ENCODE measurements at places on chromosomes 7 and 10.
A peak's percentile ranks its signal among the peaks of the same experiment; 100 is the strongest.

- no peak for DNase-seq
Measured at GRCh38 chr10:8726779-8727084, 672.2 kb downstream of the GATA3 start.

GRCh38 chr7:93551063-93551895, 23.2 kb downstream of the CALCR start:
- peak; percentile 28 for DNase-seq

DNA sequence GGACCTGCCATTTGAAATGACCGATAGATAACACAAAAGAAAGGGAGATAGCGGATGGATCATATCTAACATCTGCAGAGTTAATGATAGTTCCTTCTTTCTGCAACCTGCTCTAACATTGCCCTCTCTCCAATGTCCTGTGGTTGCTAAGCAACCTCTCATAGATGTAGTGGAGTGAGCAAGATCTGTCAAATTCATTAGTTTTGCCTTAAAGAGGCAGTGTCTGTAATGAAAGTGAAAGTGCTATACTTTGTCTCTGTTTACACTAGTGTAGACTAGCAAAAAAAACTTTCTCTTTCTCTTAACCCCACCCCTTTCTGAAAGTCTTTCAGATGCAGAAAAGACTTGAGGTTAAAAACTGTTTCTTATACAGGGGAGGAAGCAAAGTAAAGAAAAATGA, 1196.9 kb downstream of the SORCS3 start:
- no peak for DNase-seq

GRCh38 chr10:86599729-86600128, 54.6 kb upstream of the OPN4 start:
- no peak for DNase-seq

- DNase-seq, result no peak
Measured at GRCh38 chr7:148796841-148797240, 87.2 kb downstream of the EZH2 start.

DNA sequence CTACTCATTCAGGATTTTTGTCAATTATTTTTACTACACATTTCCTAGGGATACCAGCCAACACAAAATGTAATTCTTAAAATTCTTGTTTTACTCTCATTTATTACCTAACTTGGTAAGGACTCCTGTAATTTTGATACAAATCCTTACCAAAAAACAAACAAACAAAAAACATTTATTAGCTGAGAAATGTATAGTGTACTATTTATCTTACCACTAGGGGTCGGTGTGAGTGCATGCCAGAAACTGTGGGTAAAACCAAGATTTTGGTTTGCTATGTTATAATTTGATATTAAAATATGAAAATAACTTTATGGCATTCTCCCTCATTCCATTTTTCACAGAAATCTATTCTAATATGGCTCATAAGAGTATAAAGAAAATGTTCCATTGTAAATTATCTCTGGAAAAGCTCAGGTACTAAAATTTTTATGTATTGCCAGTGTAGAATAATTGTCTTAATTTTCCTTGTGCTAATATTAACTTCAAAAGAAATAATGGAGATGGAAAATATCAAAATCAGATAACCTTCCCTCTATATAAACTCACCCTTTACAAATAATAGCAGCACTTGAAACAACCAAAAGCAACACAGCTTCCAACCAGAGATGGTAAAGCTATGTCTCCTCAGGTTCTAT, 290.8 kb upstream of the PCDH15 start:
- DNase-seq, result peak; percentile 38

GRCh38 chr7:139500770-139501138, 17.3 kb upstream of the KLRG2 start:
- no peak for DNase-seq

DNA sequence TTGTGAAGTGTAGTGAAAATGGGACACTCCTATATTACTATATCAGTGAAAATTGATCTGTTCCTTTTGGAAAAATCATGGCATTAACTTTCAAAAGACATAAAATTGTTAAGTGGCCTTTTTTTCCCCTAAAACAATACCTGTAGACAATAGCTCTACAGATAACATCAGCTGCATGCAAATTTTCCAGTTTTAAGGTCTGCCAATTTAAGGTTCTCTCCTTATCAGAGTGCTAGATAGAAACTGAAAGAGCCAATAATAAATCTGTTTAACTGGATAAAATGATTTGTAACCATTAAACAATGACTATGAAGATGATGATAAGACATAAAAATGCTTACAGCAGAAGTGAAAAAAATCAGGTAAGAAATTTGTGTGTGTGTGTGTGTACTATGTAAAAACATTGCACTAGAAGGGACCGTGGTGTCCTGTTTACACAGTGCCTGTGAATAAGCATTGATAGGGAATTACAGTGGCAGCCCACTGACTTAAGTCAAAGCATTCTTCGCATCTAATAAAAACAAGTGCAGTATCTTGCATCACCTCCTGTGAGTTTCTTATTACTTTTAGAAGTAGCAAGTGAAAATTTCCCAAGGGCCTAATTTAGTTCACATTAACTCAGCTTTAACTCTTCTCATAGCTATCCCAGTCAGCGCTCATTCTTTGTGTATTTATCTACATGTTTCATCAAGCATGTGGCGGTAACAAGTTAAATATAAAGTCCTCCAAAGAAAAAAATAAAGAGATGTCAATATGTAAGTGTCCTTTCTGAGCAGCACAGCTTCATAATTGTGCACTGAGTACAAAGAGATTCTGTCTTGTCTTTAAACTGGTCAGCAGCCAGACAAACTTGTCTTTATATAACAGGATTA, 261.9 kb downstream of the ARL4A start:
- no peak for DNase-seq

GRCh38 chr7:26624839-26625238, 239.6 kb downstream of the SKAP2 start:
- no peak for DNase-seq

DNA sequence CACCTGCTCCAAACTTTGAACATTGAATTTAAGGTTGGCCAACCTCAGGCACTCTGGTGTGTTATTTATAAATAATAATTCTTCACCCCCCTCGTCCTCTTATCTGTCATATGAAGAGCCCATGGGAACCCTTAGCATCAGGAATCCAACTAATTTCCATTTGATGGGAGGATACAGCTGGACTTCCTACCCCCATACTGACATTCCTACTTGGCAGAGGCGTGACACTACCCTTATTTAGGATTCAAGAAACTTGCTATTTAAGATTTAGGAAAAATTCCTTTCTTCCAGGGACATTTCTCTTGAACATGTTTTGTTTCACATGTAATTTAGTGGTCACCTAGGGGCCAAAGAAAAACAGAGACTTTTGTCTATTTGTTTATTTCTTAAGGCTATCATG, 171.9 kb upstream of the NRP1 start:
- DNase-seq, result no peak

DNA sequence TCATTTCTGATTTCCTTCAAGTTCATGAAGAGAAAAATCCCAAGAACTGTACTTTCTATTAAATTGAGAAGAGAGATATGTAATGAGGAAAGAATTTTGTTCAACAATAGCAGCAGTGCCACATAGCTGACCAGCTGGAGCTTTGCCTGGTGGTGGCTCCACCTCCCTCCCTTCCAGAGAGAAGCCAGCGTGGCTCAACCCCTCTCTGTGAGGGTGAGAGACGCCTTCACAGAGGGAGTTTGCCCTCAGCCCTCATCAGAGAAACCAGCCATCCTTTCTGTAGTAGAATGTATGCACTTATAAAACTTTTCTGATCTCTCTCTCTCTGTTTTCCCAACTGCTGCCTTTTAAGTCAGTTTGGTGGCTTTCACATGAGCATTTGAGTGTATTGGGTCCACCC, 20.5 kb upstream of the COL1A2 start:
- DNase-seq, result no peak

DNA sequence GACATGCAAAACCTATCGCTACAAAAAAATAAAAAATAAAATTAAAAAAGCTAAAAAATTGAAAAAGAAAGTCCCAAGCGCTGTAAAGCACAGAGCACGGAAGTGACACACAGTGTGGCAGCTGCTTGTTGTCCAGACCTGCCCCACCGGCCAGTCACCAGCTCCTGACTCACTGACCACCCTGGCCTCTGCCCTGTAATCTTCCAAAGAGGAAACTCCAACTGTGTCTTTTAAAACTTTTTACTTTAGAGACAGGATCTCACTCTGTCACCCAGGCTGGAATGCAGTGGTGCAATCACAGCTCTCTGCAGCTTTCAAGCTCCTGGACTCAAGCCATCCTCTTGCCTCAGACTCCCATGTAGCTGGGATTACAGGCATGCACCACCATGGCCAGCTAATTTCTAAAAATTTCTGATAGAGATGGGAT, 23.6 kb downstream of the GNA12 start:
- peak; percentile 86 for DNase-seq

All from kidney capillary endothelial cell (primary cell).